ENCODE measurements at places on chromosomes 2 and 18. TPM values are rescaled to one million over a fixed set of nuclear protein-coding genes. Genes with fewer than 3 reads are reported as not detected.

DAPL1 gene
- total RNA-seq: 2.9 TPM

WDR12 gene
- total RNA-seq: 38.9 TPM

NAT8 gene
- total RNA-seq: not detected

SLC5A7 gene
- total RNA-seq: 0.05 TPM

STPG4 gene
- total RNA-seq: 0.14 TPM

UGT1A4 gene
- 0.09 TPM for total RNA-seq

RND3 gene
- 7.4 TPM for total RNA-seq

C2orf81 gene
- 0.66 TPM for total RNA-seq

ZSWIM2 gene
- total RNA-seq: not detected

HRH4 gene
- 0.24 TPM for total RNA-seq

FLACC1 gene
- total RNA-seq: 1.7 TPM

ADD2 gene
- 0.90 TPM for total RNA-seq

All from thymus (tissue), 14 donors.